ENCODE measurements at places on chromosomes 2 and 18. TPM values are rescaled to one million over a fixed set of nuclear protein-coding genes. Genes with fewer than 3 reads are reported as not detected.

Gene EML4
- total RNA-seq: 42.8 TPM

Gene ALPP
- total RNA-seq: not detected

Gene TGFA
- total RNA-seq: 0.28 TPM

Gene UGT1A3
- not detected for total RNA-seq

Gene EML6
- total RNA-seq: 1.8 TPM

Gene HOXD4
- 0.18 TPM for total RNA-seq

Gene SRD5A2
- total RNA-seq: not detected

Gene TSPYL6
- not detected for total RNA-seq

Gene GPAT2
- 2.3 TPM for total RNA-seq

Gene MARS2
- total RNA-seq: 1.8 TPM

Gene FAP
- total RNA-seq: 148 TPM

Gene PDCD1
- not detected for total RNA-seq

Gene RESP18
- total RNA-seq: not detected

Gene SERPINB2
- 0.74 TPM for total RNA-seq

Gene KCNK3
- 0.28 TPM for total RNA-seq

Gene RTTN
- 13.2 TPM for total RNA-seq

Gene XIRP2
- total RNA-seq: not detected

Gene VPS54
- total RNA-seq: 19.6 TPM

Gene UGT1A7
- 0.46 TPM for total RNA-seq
